CD4-positive, alpha-beta T cell treated with Interleukin-4 for 4 hours (primary cell): ENCODE measurements at places on chromosomes 4 and X.

DNA sequence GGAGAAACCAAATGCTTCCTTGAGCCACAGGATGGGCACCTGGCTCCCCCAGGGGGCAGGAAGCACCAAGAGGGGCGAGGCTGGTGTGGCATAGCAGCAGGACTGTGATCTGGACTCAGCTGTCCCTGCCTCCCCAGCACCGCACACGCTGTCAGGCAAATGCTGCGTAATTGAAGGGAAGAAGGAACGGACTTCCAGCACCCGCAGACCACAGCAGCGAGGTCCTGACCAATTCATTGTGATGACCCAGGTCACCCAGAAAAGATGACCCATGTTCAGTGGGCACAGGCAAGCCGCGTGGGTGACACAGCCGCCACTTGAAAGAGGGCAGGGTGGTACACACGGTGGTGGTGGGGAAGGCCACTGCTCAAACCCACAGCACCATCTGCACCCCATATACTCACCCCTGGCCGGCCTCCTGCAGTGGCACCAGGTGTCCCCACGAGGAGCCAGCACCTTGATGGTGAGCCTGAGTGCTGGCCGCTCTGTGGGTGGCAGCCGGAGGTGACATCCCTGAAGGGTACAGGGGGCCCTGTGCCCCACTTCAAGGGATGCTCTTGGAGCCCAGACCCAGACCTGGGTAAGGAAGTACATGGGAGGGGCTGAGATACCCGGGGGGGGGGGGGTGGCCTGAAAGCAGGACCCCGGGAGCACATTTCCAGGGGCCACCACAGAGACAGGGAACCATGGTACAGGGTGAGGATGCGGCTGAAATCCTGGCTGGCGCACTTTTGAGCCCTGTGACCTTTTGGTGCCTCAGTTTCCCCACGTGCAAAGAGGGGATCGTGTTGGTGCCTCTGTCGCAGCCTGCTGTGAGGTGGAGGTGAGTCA, 11.5 kb downstream of the NAT8L start:
- DNase-seq: no peak

DNA sequence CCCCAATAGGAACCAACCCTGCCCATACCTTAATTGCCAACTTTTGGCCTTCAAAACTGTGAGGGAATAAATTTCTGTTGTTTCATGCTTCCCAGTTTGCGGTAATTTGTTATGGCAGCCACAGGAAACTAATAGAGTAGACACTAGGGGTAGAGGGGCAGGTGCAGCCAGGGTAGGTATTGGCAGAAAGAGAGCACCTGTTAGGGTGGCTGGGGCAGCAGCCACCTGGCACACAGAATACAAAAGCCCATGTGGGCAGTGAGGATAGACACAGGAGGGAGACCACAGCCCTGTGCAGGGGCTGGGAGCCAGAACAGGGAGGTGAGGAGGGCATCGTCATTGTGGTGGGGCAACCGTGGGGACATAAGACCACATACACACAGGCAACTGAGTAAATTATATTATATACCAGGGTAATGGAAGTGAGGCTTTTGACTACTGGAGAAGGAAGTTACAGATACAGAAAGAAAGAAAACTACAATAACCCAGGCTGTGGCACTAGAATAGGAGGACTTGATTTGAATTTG, 28.2 kb downstream of the IRF2 start:
- no peak for DNase-seq

GRCh38 chr4:47705326-47705981, 132.4 kb downstream of the CORIN start:
- DNase-seq: no peak

DNA sequence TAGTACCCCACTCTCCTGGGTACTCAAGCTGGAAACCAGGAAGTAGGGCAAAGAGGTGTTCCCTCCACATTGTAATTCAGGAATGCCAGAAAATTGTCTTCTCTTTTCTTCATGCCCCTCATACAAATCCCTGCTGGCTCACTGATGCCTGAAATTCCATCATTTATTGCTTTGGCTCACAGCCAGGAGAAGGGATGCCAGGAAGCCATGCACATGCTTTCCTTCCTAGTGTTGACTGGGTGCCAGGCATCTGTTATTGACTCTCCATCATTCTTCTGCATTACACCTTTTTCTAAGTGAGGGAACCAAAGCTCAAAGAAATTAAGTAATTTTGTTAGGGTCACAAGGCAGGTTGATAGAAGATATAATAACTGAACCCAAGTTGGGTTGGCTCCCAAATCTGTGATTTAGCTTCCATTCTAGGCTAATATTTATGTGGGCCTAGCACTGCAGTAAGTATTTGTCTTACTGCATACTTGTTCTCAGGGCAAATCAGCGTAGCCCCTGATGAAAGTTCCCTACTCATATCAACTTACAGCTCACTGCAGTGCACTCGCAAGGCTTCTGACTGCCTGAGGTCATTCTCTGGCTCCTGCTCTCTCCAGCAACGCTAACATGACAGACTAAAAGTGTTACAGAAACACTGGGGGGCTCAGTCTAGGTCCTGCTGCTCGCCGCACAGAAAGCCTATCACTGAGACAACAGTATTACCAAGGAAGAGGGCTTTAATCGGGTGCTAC, 89.0 kb downstream of the TRAPPC11 start:
- no peak for DNase-seq

- peak; percentile 6 for DNase-seq
Measured at GRCh38 chrX:47568656-47569295, 7.8 kb downstream of the ARAF start.

DNA sequence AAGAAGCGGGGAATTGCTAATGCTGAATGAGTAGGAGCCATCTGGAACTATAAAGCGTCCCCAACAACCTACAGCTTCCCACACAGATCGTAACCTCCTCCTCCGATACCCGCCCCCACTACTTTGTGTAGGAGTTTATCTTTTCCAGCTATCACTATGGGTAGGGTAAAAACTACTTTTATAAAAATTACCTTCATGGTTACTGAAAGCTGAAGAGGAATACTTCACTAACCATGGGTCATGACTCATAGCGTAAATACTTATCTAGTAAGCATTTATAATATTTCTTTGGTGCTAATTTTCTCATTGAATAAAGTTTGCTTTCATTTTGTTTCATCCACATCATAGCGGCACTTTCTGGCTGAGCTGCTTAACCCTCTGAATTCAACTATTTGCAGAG, 79.4 kb upstream of the TNIP3 start:
- peak; percentile 33 for DNase-seq

- no peak for DNase-seq
Measured at GRCh38 chrX:40174854-40175510, 77.2 kb upstream of the BCOR start.

- DNase-seq: no peak
Measured at GRCh38 chr4:170111085-170111484, 21.3 kb upstream of the AADAT start.

- DNase-seq: no peak
Measured at GRCh38 chr4:181063212-181063611, 1180.0 kb upstream of the TENM3 start.

DNA sequence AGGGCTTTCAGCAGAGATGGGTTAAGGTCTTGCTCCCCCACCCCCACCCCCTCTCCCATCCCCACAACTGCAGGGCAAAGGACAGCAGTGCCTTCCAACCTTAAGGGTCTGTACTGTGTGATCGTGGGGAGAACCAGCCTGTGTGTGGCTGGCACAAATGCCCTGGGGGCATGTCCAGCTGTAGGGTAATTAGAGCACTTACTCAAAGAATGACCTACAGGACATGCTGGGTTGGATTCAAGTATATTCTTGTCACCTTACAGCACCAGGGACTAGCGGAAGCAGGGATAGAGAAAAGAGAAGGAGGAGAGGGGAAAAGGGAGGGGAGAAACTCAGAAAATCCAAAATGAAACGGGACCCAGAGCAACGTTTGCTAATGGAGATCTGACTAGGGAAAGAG, 191.3 kb upstream of the GATB start:
- no peak for DNase-seq

DNA sequence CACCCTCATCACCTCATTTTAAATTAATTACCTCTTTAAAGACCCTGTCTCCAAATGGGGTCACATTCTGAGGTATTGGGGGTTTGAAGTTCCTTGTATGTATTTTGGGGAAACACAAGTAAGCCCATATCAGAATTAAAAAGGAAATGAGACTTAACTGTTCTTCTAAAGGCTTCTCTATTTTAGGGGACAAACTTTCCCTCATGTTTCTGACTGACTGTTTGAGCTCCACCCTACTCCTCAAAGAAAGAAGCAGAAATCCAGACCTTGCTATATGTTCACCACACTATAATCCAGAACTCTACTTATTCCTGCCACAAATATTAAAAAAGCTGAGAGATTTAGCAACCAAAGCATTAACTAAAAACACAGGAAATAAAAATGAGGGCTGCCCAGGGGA, 258.8 kb downstream of the ARHGAP24 start:
- no peak for DNase-seq

- no peak for DNase-seq
Measured at GRCh38 chr4:25361253-25361652, 15.8 kb upstream of the ANAPC4 start.

GRCh38 chr4:53614591-53614990, 23.3 kb upstream of the LNX1 start:
- DNase-seq: no peak

GRCh38 chrX:111133389-111133788, 37.4 kb downstream of the PAK3 start:
- no peak for DNase-seq

DNA sequence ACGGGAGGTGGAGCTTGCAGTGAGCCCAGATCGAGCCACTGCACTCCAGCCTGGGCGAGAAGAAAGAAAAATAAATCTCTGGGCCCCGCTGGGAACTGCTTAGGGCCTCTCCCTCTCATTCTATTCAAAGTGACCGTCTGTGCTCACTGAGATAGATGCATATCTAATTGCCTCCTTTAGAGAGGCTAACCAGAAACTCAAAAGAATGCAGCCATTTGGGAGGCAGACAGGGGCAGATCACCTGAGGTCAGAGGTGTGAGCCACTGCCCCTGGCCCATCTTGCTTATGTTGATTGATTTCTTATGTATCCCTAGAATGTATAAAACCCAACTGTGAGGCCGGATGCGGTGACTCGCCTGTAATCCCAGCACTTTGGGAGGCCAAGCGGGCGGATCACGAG, 6.2 kb upstream of the CSF2RA start:
- DNase-seq: no peak

DNA sequence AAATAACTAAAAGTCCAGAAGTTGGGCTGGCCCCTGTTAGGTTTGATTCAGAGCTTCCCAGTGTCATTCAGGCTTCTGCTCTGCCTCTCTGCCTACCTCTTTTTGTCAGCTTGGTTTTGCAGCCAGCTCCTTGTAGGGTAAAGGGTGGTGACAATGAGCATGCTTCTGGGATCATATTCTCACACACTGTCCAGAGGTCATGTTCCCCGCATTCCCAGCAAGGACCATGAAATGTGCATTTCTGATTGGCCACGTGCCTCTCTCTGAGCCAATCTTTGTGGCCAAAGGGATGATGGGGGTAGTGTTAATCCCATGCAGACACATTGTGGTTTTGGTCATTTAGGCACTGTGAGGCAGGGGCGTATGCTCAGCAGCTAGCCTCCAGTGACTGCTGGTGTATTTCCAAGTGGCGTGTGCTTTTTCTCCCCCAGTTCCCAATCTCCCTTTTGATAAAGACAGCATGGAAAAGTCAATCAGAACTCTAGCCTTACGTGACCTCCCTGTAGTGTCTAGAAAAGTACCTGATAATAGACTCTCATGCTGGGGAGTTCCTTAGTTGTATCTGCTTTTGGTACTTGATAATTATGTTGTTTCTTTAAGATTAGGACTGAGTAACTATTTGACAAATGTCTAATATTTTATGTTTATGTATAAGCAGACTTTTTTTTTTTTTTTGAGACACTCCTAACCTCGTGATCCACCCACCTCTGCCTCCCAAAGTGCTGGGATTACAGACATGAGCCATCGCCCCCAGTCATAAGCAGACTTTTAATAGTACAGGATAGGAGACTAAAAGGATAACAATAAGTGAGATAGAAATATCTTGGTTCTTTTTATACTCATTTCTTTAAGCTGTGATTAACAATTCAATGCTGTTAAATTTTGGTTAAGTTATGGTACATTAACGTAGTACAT, 57.8 kb downstream of the KIAA0232 start:
- no peak for DNase-seq

DNA sequence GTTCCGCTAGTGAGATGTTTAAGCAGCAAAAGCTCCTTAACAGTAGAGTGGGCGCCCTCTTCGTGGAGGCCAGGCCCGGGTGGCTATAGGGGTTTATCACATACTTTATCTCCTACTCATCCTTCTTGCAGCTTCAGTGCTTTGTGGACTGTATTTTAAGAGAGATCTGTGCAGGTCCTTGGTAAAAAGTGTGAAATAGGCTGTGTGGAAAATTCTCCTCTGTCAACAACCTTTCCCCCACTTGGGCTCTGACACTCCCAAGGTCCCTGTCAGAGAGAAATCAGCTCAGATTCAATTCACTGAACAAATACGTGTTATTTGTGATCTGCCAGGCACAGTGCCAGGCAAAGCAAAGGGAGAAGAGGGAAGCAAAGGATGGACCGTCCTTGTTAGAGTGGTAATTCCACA, 214.3 kb upstream of the PPARGC1A start:
- no peak for DNase-seq

- DNase-seq: no peak
Measured at GRCh38 chrX:37752936-37753335, 26.9 kb upstream of the CYBB start.

DNA sequence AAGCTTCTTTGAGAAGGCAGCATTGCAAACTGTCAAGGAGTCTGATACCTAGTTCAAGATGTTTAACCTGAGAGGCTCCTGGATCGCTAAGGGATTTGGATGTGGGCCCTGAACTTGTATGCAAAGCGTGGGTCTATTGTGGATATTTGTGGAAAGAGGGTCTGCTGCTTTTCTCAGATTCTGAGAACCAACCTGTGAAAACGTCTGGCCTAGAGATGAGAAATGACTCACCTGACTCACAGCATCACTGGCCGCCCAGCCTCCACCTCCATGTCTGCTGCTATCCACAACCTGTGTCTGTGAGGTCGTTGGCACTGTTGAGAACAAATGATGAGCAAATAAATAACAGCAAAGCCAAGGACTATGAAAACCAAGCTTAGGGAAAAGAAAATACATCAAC, 33.3 kb upstream of the PROM1 start:
- no peak for DNase-seq

- DNase-seq: peak; percentile 24
Measured at GRCh38 chr4:140790765-140791164, 34.6 kb upstream of the TBC1D9 start.

GRCh38 chr4:6749340-6750171, 33.0 kb upstream of the KIAA0232 start:
- DNase-seq: no peak

GRCh38 chr4:6316461-6317003, 46.9 kb downstream of the WFS1 start:
- no peak for DNase-seq

- peak; percentile 19 for DNase-seq
Measured at GRCh38 chr4:67087897-67088296, 457.4 kb downstream of the CENPC start.
